ENCODE measurements at places on chromosomes 6 and 20. TPM values are rescaled to one million over a fixed set of nuclear protein-coding genes. Genes with fewer than 3 reads are reported as not detected.

The TGM3 gene
- not detected for total RNA-seq

The RPS6KA2 gene
- total RNA-seq = 7.9 TPM

- H3K27ac ChIP-seq = no peak overlapping the region
- no peaks in the 10 kb centered on the region for H3K4me1 ChIP-seq
- no peaks in the 10 kb centered on the region for H3K27me3 ChIP-seq
These were observed 1158.7 kb upstream of the EYS start for GRCh38 chr6:66865771-66866170.

GRCh38 chr6:137846772-137847313 is 20.2 kb upstream of the TNFAIP3 start:
- H3K36me3 ChIP-seq = no peaks in the 10 kb centered on the region
- H3K4me1 ChIP-seq = peaks cover 26% of the 10 kb centered on the region
- H3K27me3 ChIP-seq = no peaks in the 10 kb centered on the region
- no peak overlapping the region for H3K27ac ChIP-seq
- H3K4me3 ChIP-seq = no peak overlapping the region

DNA sequence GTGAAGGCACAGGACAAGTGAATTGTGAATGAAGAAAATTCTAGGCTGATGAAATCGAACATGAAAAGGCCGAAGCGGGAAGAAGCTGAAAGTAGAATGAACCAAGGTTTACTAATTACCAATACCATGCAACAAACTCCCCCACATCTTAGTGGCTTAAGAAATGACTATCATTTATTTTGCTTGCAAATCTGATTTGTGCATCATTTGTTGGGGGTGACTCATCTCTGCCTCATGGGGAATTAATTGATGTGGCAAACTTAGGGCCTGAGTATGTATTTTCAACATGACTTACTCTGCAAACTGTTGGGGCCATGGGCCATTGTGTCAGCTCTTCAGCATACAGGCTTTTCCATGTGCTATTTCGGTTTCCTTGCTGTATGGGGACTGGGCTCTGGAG is 26.8 kb downstream of the PPP1R14C start:
- no peaks in the 10 kb centered on the region for H3K36me3 ChIP-seq
- DNase-seq = peak; percentile 71
- peaks cover 16% of the 10 kb centered on the region for H3K4me1 ChIP-seq
- peak overlapping the region; percentile 70 for H3K27ac ChIP-seq
- peaks cover 25% of the 10 kb centered on the region for H3K27me3 ChIP-seq

DNA sequence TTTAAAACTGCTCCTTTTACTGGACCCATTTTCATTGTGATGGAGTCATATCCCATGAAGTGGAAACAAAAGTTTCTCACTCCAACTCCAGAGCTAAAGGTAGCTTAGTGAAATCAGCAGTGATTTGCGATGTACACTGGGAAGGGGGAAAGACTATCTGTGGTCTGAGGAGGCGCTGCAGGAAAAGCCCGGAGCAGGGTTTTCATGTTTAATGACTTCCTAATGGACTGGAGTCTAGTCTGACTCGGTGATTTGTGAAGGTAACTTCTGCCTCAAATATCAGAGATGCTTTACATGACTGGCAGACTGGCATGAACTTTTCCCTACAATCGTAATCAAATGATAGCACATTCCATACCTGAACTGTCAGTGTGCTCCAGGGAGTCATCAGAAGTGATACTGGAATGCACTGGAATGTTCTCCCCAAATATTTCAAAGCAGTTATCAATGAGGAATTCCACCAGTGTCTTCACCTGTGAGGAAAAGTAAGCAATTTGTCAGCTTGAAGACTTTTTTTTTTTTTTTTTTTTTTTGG is 7.0 kb downstream of the TAGAP start:
- no peaks in the 10 kb centered on the region for H3K27me3 ChIP-seq
- peak overlapping the region; percentile 10 for H3K4me3 ChIP-seq
- H3K4me1 ChIP-seq = peaks cover 78% of the 10 kb centered on the region

- DNase-seq = no peak
- H3K27me3 ChIP-seq = no peaks in the 10 kb centered on the region
- H3K27ac ChIP-seq = peak overlapping the region; percentile 99
- peaks cover 36% of the 10 kb centered on the region for H3K4me1 ChIP-seq
- H3K36me3 ChIP-seq = peaks cover 18% of the 10 kb centered on the region
These were observed 736 bp downstream of the FAM217B start for GRCh38 chr20:59940956-59941294.
